Stimulated activated CD8-positive, alpha-beta memory T cell treated with anti-CD3 and anti-CD28 coated beads, Interleukin-7, amount 100 ng/mL, for 48 hours (primary cell): ENCODE measurements at places on chromosomes 16 and 17.

- no peak for DNase-seq
These were observed 37.0 kb downstream of the HLF start for GRCh38 chr17:55301521-55302406.

DNA sequence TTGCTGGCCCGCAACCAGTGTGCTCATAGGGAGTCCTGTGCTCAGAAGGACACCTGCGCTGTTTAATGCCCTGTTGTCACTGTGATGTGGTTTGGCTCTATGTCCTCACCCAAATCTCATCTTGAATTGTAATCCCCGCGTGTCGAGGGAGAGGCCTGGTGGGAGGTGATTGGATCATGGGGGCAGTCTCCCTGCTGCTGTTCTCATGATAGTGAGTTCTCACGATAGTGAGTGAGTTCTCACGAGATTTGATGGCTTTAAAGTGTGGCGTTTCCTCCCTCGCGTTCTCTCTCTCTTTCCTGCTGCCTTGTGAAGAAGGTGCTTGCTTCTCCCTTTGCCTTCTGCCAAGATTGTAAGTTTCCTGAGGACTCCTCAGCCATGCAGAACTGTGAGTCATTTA lies 66.8 kb downstream of the AKAP1 start:
- no peak for DNase-seq

DNA sequence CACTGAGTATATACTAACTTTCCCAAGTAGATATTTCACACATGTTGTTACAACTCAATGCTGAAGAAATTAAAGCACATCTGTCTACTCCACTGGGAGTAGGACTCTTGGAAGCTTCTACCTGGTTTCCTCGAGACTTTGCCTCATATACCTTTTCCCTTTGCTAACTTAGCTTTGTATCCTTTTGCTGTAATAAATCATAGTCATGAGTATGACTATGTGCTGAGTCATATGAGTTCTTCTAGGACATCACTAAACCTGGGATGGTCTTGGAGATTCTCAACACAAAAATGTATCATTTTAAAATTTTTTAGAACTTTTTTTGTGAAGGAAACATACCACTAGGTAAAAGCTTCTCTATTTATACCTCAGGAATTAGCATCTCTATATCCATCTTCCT lies 39.8 kb downstream of the ABCA5 start:
- no peak for DNase-seq

DNA sequence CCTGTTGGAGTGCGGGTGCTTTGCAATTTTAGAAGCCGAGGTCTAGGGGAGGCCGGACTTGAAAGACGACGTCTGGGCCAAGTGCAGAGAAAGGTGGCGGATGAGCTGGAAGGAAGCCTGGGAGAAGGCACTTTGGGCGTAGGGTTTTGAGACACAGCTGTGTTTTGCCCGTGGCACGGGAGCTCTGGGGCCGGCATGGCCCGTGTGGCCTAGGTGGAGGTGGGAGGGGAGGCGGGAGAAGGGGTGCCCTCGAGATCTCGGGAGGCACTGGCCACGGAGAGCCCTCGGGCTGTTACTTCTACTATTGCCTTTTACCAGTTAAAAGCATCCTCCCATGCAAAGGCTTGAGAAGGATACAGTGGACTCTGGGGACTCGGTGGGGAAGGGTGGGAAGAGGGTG lies 161.9 kb downstream of the FOXL1 start:
- DNase-seq, result no peak

DNA sequence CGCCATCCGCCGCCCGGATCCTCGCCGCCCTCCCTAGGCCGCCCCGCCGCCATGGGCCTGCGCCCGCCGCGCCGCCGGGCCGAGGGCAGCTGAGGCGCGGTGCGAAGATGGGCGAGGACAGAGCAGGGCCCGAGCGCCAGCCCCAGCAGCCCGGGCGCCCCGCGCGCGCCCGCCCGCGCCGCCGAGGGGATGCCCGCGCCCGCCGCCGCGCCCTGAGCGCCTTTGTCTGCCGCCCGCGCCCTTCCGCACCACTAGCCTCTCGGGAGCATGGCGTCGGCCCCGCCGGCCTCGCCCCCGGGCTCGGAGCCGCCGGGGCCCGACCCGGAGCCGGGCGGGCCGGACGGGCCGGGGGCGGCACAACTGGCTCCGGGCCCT lies 278 bp downstream of the RAB11FIP3 start:
- DNase-seq, result peak; percentile 23

DNA sequence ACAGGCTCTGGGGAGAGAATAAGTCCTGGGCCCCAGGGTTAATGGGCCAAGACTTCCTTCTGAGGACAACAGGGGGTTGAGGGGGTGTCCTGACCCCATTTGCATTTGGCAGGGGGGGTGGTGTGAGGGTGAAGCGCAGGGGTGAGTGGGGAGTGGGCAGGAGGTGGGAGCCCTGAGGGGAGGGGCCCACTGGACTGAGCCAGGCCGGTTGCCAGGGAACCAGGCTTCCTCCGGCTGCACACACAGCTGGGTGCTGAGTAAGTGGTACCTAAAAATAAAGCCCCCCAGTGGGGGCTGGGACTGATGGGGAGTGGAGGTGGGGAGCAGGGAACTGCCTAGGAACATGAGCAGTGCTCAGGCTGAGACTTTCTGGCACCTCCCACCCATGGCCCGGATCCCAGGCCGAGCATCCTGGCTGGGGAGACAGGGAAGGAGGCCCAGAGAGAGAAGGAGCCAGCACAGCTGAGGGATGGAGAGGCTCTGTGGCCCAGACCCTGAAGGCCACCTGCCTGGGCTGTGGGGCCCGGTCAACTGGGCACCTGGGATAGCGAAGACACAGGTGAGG lies 7.5 kb upstream of the RASD1 start:
- no peak for DNase-seq

DNA sequence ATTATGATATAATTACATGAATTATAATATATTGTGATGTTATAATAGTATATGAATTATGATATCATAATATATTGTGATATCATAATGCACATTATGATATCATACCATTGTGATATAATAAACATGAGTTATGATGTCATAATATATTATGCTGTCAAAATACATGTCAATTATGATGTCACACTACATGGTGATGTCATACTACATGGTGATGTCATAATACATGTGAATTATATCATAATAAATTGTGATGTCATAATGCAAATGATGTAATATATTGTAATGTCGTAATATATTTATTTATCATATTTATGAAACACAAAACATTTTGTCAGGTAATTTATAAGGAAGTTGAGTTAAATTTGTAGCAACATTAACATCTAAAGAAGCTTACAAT lies 1950.1 kb downstream of the TP53TG3F start:
- DNase-seq, result no peak

GRCh38 chr16:56426585-56426984 lies 1.2 kb upstream of the AMFR start:
- DNase-seq, result no peak

DNA sequence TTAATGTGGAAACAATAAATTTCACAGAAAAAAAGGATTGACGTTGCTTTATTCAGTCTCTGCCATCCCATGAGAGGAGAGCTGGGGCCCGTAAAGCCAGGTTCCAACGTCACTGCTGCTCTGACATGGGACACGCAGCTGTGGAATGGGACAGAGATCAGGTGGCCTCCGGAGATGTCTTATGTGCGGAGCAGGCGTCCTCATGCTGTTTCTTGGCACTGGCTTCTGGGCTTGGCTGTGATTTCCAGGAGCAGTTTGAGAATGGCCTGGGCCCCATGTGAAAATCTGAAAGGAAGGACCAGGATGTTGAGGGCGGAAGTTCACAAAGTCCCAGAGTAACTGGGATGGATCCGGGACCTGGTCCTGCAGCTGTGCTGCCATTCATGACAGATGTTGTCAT lies 32.4 kb downstream of the NDEL1 start:
- DNase-seq, result no peak

- DNase-seq, result peak; percentile 48
These were observed 86.1 kb downstream of the ZDHHC7 start for GRCh38 chr16:84925092-84925772.

DNA sequence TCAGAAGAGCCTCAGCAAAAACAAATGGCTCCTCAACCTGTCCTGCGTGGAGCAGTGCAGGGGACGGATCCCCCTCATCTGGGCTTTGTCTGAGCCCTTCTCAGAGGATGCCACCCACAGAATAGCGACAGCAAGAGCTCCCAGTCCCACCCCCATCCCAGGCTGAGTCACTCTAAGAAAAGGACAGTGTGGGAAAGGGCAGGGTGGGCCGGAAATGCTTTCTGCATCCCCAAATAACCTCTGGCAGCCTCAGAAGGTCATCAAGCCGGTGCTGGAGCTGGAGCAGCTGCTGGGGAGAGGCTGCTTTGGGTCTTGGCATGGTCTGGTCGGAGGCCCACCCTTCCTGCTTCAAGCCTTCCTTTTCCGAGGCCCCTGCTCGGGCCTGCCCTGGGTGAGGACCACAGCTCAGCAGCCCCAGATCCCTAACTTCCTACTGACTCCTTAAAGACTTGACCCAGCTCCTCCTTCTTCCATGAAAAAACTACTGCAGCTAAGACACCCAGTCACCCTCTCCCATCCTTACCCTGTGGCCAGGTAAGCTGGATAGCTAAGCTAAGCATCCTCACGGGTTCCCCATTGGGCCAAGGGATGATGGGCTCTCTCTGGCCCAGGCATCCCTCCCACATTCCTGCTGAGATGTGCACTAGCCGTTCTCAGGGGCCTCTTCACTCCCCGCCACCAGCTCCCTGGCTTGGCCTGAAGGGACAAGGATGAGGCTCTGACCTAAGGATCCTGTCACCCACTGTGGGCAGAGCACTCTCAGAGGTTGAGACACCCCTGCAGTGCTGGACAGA lies 8.7 kb downstream of the SLC12A4 start:
- DNase-seq, result no peak

- DNase-seq, result no peak
These were observed 6.2 kb downstream of the SLC9A5 start for GRCh38 chr16:67254801-67255552.

GRCh38 chr17:7831233-7831632 lies 2.8 kb upstream of the KDM6B start:
- no peak for DNase-seq

DNA sequence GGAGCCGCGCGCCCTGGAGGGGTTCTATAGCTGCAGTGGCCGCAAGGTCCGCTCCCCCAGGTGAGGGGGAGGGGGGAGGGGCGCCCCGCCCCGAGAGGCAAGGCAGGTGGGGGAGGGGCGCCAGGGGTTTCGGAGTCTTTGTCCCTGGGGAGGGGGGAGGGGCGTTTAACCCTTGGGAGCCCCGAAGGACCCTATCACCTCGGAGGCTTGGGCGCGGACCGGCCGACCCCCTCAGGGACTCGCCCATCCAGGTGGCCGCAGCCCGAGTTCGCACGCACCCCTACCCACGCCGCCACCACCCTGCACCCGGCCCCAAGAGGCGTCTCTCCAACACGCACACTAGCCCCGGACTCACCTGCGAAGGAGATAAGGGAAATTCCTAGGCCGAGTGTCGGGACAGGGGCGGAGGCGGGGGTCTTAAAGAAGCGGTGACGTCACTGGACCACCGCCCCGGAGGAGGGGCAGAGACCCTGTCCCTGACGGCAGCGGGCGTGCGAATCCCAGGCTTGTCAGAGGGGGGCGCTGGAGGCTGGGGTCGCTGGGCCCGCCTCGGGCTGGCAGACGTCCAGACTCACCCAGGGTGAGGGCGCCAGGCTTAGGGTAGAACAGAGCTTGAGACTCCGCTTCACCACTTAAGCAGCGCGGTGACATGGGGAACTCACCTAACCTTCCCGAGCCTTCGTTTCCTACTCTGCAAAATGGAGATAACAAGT lies at the start of gene CLDN6:
TSS of gene CLDN6 (minus strand) at position 390 of the 713 bp plus-strand sequence. CDS start 2,162 bp downstream, outside the sequence.
- DNase-seq, result no peak
